ENCODE measurements at places on chromosomes 4 and X.

GRCh38 chr4:33696586-33696985, 2547.7 kb downstream of the ARAP2 start:
- DNase-seq: no peak

DNA sequence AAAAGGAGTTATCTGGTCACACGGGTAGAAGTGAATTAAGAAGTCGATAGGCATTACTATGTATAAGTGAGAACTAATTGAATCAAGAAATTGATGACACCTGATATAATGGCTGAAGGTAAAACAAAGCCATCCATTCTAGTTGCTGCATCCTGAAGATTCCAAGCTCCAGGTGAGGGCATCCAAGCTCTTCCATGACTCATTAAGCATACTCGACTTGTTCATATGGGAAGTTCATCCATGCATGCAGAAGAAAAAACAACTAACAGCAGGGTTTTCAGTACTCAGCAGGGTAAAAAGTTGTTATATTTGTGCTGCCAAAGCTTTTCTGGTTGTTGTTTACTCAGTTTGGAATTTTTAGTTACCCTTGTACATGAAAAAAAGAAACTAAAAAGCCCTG, 508.0 kb upstream of the CXorf51A start:
- DNase-seq: no peak

GRCh38 chr4:7466215-7466614, 31.5 kb upstream of the PSAPL1 start:
- no peak for DNase-seq

GRCh38 chr4:153521999-153522801, 56.0 kb downstream of the TMEM131L start:
- no peak for DNase-seq

- no peak for DNase-seq
These were observed 42.3 kb downstream of the ATRX start for GRCh38 chrX:77743720-77744119.

DNA sequence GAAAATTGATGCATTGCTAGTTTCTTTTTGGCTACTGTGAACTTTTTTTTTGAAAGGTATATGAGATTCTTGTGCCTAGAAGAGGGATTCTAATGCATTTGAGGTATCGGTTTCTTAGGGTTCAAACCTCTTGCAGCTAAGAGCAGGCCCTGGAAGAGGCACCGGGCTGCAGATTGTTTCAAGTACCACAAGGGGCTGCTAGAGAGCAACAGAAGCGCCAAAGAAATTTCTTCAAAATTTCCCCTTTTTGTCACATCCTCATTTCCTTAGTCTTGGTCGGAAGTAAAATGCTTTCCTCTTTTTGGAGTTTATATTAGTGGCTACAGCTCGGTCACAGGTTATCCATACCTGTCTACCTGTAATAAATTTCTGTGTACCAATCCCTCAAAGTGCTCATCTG, 89.8 kb downstream of the PDGFRA start:
- no peak for DNase-seq

DNA sequence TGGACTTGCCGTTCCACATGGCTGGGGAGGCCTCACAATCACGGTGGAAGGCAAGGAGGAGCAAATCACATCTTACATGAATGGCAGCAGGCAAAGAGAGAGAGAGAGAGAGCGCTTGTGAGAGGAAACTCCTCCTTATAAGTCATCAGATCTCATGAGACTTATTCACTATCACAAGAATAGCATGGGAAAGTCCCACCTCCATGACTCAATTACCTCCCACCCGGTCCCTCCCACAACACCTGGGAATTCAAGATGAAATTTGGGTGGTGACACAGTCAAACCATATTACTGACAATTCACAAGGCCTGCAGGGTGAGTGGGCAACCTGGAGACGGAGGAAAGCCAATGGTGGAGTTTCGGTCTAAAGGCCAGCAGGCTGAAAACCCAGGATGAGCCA, 394.3 kb upstream of the TRAM1L1 start:
- no peak for DNase-seq

DNA sequence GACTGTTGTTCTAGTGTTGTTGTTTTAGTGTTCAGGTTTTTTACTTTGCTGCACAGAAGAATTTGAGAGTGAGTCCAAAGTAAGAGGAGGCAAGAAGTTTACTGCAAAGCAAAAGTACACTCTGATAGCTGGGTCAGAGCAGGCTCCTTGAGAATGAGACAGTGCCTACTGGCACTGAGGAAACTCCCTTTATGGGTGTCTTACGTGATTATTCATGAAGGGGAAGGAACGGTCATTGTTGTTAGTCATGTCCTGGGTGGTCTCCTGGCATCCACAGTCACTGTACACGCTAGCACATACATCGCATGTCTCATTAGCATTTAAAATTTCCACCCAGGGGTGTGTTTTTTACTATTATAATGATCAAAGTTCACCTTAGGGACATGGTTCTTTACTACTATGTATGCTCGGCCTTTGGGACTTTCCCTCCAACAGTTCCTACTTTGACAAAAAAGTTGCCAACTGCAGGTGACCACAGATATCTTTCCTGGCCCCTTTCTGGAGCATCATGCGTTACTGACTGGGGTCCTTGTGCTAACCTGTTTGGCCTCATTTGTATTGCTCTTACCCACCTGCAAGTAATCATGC, 688.9 kb upstream of the AMOT start:
- no peak for DNase-seq

- DNase-seq: no peak
These were observed 102.6 kb downstream of the AMELX start for GRCh38 chrX:11395859-11396258.

DNA sequence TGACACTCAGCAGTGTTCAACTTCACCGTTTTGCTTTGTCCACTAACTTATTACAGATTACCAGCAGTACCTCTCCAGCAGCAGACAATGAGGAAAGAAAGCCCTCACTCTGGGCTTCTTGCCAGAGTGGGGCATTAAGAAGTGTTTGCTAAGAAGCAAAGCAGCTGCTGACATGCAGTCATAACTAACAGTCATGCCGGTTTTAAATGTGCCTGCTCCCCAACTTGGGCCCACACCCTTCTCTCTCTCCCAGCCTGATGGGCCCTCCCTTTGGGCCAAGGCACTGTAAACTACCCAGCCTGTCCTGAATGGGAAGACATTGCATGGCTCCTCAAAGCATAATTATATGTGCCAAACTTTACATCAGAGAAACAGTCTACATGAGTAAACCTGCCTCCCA, 54.6 kb upstream of the HHIP start:
- peak; percentile 31 for DNase-seq

- no peak for DNase-seq
These were observed 66.9 kb downstream of the ARHGEF9 start for GRCh38 chrX:63718010-63718694.

DNA sequence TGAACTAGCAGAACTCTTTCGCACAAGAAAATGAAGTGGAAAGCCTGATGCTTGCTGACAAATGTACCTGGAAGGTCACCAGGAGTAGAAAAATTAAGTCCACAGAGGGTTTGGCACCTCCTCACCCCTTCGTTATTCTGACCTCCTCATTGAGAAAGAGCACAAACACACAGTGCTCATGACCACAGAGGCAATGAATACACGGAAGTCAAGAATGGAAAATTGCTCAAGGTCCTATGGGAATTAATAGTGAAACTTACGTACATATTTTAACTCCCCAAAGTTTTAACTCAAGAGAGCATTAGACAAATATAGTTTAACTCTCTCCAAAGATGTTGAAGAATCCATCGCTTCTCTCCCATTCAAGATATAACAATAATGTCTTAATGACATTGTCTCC, 83.6 kb upstream of the CAMK2D start:
- DNase-seq: no peak

DNA sequence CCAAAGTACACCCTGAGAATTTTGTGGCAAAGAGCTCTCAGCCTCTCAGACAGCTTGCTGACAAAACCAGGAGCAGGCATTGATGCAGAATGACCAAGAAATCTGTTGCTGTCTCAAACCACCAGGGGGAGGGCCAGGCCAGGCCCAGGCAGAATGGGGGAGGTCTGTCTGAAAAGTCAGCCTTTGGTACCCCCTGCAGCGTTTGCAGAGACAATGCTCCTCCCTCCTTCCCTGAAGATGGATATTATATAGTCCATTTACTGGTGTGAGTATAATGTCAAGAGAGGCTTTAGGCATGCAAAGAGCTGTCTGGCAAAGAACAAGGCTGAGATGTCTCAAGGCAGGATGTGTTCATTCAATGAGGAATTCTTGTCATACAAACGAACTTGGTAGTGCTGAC, 52.9 kb upstream of the TRPC5OS start:
- DNase-seq: no peak

DNA sequence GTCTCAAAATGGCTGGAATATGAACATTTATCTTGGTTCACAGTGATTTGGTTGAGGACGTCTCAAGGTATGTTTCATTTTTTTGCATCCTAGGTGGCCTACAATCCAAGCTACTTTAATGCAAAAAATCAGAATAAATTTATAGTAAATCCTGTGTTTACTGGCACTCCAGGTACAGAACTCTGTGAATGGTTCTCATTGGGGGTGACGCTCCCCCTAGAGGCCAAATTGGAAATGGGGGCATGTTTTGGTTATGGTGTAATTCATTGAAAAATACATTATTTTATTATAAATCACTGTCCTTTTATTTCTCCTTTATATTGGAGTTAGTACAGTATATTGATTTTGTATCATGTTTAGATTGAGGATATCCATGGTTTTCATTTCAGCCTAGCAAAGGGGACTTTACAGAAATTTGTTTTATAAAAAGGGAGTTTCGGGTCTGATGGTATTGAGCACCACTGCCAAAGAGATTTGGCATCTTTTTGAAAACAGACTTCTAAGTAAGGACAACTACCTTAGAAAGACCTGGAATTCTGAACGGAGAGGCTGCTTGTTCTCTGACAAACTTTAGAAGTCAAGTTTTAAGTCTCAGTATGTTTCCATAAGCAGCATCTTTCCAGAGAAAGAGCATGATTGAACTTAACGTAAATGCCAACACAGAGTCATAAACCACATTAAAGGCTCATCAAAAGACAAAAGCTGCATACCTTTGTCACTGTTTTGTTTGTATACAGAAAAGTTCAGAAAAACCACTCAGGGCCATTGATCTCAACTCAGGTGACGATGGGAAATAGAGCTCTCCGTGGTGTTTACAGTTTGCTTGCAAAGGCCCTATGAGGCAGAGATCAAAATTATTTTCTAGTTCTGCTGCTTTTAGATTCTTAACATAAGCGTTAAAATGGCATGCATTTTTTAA, 19.4 kb downstream of the MTM1 start:
- DNase-seq: no peak

DNA sequence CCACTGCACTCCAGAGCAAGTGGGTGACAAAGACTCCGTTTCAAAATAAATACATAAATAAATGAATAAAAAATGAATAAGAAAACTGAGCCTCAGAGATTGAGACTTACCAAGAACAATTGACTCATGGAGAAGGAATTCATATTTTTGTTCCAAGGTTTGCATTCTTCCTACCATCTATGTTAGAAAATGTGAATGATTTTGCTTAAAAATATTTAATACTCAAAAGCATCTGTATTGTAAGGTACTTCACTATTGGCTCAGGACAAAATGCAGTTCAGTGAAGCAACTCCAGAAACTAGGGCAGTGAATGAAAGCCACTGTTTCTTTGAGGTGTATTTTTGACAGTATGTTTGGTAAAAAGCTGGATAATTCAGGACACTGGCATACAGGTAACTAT, 54.1 kb downstream of the XAGE2 start:
- no peak for DNase-seq

- no peak for DNase-seq
These were observed 17.7 kb upstream of the PITX2 start for GRCh38 chr4:110640576-110640975.

DNA sequence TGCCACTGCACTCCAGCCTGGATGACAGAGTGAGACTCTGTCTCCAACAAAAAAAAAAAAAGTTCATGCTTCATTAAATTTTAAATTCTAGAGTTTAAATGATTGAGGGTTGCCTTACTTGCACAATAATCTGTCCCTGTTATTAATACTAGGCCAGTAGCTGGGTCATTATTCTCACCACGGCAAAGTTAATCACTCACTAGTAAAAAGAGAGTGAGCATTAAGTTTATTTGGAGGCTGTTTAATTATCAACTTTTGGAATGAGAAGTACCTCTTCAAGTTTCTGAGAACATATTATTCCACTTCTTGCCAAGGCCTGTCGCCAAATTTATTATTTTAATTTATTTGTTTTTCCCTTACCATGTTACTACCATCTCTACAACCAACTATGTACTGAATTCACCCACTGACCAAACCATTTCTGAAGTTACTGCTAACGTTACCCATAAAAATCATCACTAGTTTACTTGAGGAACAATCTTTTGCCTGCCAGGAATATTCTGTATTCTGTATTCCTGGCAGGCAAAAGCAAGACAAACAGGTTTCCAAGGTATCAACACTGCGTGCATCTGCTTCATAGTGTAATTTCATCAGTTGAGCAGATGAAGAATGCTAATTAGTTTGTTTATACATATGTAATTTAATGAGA, 26.5 kb downstream of the GUCY1A1 start:
- DNase-seq: no peak

DNA sequence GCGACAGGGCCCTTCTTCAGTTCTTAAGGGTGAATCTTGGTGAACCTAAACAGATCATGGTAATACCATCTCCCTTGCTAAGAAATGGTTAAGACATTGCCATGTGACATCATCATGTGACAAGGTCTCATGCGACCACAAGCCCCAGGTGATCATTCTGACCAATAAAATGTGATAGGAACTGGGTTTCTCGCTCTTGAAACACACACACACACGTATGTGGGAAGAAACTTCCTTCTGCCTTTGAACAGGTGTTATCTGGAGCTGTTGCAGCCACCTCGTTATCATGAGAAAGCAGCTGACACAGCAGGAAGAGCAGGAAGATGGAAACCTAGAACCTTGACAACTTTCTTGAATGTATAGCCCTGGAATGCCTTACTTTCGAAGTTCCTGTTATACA, 10.2 kb downstream of the SOD3 start:
- no peak for DNase-seq

- DNase-seq: no peak
These were observed 25.2 kb upstream of the ASMTL start for GRCh38 chrX:1477801-1478458.

DNA sequence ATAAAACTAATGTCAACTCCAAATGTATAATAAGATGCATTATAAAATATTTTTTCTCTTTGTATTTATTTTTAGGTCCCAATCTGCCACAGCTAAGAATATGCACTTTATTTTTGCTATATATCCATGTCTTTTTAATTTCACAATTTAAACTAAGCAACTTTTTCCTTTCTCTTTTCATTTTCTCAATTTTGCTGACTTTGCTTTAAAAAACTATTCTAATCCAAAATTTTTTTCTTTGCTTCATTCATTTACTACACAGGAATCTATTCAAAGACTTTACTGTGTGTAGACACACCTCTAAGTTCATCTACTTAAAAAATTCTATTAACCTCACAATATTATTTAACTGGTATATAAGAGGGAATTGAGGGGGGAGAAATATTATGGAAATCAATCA, 201.9 kb downstream of the ADGRA3 start:
- DNase-seq: no peak

GRCh38 chrX:8851231-8851886, 50.2 kb upstream of the FAM9A start:
- DNase-seq: no peak

All from brain pericyte (primary cell).